ENCODE measurements at places on chromosomes 12 and 14.

GRCh38 chr14:68602507-68602906 lies 190.4 kb downstream of the ZFP36L1 start:
- no peak for DNase-seq

DNA sequence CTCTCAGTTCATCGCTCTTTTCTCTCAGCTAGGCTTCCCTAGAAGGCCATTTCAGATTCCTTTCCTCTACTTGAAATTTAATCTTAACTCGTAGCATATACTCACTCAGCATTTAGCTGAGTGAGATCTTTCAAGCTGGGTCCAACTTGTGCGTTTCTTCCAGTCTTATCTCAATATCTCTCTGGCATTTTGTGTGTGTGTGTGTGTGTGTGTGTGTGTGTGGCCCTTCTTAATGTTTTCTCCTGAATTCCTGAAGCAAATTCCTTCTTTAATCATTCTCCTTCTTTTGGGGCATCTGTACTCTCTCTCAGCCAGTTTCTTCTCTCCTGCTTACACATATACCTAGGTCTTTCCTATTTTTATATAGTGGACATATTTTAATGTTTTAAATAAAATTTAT lies 129.1 kb downstream of the KITLG start:
- DNase-seq = no peak

GRCh38 chr12:49667325-49668090 lies 39.7 kb downstream of the FMNL3 start:
- DNase-seq = no peak

- DNase-seq = no peak
These were observed 232.5 kb upstream of the RTL1 start for GRCh38 chr14:101135796-101136742.

DNA sequence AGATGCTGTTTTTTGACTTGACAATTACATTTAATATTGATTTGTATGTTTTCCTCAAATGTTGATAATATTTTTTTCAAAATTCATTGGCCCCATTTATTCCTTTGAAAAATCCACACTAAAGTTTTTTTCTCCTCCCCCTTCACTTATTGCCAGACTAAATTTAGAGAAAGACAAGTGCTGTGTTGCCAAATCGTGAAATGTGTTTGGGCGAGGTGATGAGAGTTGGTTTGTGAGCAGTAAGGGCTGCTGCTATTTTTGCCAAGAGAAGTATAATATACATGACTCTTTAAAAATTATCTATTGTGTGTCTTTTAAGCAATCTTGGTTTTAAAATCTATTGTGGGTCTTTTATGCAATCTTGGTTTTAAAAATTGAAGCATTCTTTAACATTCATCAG lies 188.9 kb downstream of the PPFIA2 start:
- no peak for DNase-seq

DNA sequence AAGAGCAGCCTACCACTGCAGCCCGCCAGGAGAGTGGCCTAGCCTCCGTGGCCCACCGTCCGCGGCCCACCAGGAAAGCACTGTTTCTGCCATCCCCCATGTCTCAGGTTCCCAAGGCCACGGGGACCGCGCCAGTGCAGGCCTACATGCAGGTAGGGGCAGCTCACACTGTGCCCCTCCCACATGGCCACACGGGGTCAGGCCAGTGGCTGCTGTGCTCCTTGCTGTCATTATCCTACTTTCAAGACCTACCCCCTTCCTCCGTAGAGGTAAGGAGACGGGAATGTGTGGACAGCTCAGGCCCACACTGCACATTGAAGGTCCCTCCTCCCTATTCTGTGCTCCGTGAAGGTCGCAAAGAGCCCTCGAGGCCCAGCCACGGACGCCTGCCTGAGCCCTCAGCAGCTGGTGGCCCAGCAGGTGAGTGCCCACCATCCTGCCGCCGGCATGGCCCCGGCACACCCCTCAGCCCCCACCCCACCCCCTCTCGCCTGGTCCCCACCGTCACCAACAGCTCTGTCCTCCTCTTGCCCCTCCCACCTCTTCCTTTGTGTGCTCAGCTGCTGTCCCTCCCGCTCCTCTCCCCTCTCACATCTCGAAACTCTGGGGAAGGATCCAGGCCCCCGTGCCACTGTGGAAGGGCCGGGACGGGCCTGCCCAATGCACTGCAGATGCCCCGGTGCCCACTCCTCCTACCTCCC lies 10.0 kb downstream of the DDX51 start:
- DNase-seq = no peak

- DNase-seq = no peak
These were observed 56.4 kb downstream of the EP400 start for GRCh38 chr12:132006056-132006680.

GRCh38 chr14:61706096-61706690 lies 10.9 kb downstream of the HIF1A start:
- DNase-seq = no peak

GRCh38 chr14:100432652-100433427 lies 109.7 kb downstream of the SLC25A47 start:
- DNase-seq = no peak

- DNase-seq = no peak
These were observed 308.2 kb upstream of the AMIGO2 start for GRCh38 chr12:47387994-47388393.

DNA sequence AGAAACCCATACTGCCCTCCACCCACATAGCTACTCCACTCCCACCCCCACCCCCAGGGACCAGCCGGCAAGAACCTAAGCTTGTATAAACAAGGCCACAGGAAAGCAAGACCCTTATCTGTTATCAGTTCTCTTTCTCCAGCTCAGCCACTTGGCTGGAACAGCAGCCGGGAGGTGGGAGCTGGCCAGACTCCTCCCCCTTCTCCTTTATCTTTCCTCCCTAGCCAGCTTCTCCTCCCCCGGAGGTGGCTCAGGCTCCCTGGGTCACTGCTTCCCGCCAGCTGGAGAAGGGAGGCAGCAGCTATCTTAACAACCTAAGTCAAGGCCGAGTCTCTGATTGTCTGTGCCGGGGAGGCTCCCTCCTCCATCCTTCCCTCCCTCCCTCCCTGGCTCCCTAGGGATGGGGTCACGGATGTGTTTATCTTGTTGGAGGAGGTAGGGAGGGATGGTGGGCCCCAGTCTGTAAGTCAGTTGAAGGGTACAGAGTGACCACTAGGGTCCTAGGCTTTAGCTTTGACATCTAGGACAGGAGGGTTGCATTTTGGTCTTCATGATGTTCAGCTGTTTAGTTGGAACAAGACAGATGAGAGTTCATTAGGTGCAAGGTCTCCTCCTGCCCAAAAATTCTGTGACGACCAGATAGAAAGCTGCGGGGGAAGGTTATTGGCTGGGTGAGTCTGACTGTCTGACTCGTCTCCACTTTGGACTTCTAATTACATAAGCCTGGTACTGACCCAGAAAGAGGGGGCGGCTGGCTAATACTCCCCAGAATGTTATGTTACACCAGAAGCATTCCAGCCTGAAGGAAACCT lies 29.7 kb downstream of the ZFP36L1 start:
- DNase-seq = no peak

GRCh38 chr14:24361326-24361725 lies 6.7 kb upstream of the NFATC4 start:
- DNase-seq = no peak

- DNase-seq = no peak
These were observed 1494.7 kb upstream of the TMEM132C start for GRCh38 chr12:126772171-126772864.

DNA sequence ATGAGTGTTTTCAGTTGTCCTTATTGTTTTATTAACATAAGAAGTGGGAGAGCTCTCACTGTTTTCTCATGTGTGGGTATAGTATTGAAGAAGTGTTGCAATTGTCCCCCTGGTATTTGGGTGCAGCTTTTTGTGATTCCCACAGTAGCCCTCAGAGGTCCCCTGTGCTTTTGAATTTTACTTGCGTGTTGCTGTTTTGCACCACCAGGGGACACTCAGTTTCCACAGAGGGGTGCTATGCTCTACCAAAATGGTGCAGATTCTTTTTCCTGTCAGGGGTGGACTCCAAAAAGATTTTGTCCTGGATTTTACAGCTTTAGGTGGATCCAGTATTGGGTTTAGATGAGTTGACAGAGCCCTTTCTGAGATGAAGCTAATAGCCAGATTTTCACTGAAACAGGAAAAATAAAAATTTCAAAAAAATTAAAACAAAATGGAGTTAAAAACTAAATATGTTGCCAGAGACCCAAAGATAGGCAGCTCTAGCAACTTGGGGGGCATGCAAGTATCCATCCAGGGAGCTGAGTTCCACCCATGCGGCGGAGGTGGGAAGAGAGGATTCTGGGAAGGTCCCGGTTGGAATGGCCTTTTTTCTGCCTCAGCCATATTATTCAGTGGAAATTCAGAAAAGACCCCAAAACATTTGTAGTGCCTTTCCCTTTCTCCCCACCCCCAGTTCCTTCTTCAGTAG lies 50.2 kb downstream of the TTLL5 start:
- DNase-seq = no peak

GRCh38 chr12:90809940-90810339 lies 145.0 kb downstream of the CCER1 start:
- DNase-seq = no peak

- no peak for DNase-seq
These were observed 1.7 kb downstream of the GATC start for GRCh38 chr12:120447992-120448391.

DNA sequence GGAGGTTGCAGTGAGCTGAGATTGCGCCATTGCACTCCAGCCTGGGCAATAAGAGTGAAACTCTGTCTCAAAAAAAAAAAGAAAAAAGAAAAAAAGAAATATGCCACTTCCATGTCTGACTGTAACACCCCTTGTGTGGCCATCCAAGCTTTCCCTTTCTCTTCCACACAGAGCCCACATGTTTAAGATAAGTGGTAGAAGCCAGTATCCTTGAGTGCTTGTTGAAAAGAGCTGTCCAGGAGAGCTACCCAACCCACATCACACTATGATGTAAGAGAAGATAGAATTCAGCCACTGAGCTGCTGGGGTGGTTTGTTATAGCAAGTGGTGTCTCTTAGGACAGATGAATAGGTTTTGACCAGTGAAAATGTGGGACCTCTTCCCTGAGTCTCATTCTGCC lies 82.1 kb downstream of the ZNF664 start:
- DNase-seq = no peak

DNA sequence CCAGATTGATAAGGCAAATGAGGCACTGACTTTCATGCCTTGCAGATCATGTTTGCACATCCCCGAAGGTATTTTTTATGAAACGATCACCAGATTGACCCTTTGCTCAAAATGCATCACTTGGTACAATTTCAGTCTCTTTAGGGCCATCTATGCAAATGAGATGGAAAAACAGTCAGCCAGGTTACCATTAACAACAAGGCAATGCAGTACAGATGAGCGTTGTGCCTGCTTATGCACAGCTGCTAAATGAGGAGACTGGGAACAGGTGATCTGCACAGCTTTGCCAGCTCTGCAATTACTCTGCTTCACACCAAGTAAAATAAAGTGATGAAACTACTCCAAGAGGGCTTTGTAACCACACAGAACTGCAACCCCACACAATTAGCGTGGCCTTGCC lies 26.1 kb upstream of the PLEKHG7 start:
- no peak for DNase-seq
